Activated T-cell treated with anti-CD3 and anti-CD28 coated beads, Interleukin-2, amount 50 U/mL, for 72 hours (primary cell): ENCODE measurements at places on chromosomes 5 and 9. TPM values are rescaled to one million over a fixed set of nuclear protein-coding genes. Genes with fewer than 3 reads are reported as not detected.

The HTR1A gene
- total RNA-seq, result not detected

GRCh38 chr9:35229066-35229778 is 67.4 kb downstream of the UNC13B start:
- no peak for DNase-seq

The MAP1B gene
- 5.5 TPM for total RNA-seq

The CSF2 gene
- total RNA-seq, result 31.1 TPM

DNA sequence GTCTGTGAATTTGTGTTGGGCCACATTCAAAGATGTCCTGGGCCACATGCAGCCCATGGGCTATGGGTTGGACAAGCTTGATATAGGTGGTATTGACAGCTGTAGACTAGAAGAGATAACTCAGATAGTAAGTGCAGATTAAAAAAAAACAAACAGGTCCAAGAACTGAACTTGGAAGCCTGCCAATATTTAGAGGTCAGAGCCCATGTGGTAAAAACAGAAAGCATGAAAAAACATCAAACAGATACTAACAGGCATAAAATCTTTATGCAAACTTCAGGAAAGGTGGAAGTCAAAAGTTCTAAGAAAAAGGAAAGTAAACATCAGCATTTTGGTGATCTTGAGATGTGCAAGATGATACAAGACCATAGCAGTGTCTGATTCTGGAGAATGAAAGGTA is 155.1 kb upstream of the NR4A3 start:
- no peak for DNase-seq

GRCh38 chr9:129988607-129989361 is 54.2 kb downstream of the FNBP1 start:
- DNase-seq, result no peak

- DNase-seq, result no peak
Measured at GRCh38 chr5:150077060-150077459, 9.3 kb downstream of the CSF1R start.

The LCN1 gene
- not detected for total RNA-seq

The BARX1 gene
- total RNA-seq, result 1.7 TPM

The FGF1 gene
- total RNA-seq, result not detected

- no peak for DNase-seq
Measured at GRCh38 chr5:113087976-113088514, 111.4 kb downstream of the DCP2 start.

DNA sequence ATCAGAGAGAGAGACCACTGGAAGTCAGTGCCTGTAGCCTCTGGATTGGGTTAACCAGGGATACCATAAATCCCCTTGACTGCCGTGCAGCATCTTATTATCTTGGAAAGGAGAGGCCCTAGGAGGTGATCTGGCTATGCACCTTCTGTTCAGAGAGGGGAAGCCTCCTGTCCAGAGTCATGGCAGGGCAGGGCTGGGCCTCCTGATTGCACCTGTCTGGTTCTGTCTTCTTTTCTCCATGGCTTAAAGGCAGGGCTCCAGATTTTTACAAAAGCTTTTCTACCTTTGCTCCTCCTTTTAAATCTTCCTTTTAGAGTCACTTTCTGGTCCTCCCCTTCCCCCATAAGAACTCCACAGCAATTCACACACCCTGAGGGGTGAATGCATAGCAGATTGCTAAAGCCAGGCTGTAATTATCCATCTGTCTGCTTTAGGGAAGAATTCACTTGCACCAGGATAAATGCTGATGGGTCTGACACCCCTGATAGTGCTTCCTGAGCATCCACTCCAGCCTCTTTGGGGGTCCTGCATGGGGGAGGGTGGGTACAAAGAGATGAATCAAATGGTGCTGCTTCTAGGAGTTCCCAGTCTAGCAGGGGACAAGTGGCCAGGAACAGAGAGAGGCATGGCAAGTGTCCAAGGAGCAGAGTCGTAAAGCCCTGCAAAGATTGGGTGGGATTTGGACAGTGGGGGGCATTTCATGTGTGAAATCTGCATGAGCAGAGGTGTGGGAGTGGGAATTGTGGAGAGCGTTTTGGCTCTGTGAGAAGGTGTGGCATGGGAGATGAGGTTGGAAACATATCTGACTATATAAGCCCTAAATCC is 141.3 kb upstream of the ALDH1B1 start:
- DNase-seq, result no peak

The SLC4A9 gene
- 0.07 TPM for total RNA-seq

GRCh38 chr9:86303316-86303975 is 21.1 kb upstream of the ISCA1 start:
- peak; percentile 71 for DNase-seq

GRCh38 chr5:145830594-145830993 is 4.5 kb downstream of the PRELID2 start:
- DNase-seq, result no peak

GRCh38 chr5:11467588-11467987 is 436.7 kb downstream of the CTNND2 start:
- DNase-seq, result no peak

- no peak for DNase-seq
Measured at GRCh38 chr9:15372455-15372854, 50.2 kb upstream of the SNAPC3 start.

The BSPRY gene
- 20.2 TPM for total RNA-seq
